ENCODE measurements at places on chromosomes 11 and 22. TPM values are rescaled to one million over a fixed set of nuclear protein-coding genes. Genes with fewer than 3 reads are reported as not detected.

The HPX gene
- total RNA-seq, result 15.5 TPM

The UPK3A gene
- not detected for total RNA-seq

The TEX12 gene
- total RNA-seq, result 1.2 TPM

The CBL gene
- total RNA-seq, result 17.2 TPM

The MICALL1 gene
- total RNA-seq, result 129 TPM

The PRR14L gene
- total RNA-seq, result 33.6 TPM

The GGTLC2 gene
- not detected for total RNA-seq

The SEPTIN3 gene
- total RNA-seq, result 2.2 TPM

The CRYBB3 gene
- total RNA-seq, result not detected

The COA4 gene
- 49.4 TPM for total RNA-seq

The MRTFA gene
- total RNA-seq, result 81.6 TPM

The PIM3 gene
- 202 TPM for total RNA-seq

The PPFIBP2 gene
- 139 TPM for total RNA-seq

DNA sequence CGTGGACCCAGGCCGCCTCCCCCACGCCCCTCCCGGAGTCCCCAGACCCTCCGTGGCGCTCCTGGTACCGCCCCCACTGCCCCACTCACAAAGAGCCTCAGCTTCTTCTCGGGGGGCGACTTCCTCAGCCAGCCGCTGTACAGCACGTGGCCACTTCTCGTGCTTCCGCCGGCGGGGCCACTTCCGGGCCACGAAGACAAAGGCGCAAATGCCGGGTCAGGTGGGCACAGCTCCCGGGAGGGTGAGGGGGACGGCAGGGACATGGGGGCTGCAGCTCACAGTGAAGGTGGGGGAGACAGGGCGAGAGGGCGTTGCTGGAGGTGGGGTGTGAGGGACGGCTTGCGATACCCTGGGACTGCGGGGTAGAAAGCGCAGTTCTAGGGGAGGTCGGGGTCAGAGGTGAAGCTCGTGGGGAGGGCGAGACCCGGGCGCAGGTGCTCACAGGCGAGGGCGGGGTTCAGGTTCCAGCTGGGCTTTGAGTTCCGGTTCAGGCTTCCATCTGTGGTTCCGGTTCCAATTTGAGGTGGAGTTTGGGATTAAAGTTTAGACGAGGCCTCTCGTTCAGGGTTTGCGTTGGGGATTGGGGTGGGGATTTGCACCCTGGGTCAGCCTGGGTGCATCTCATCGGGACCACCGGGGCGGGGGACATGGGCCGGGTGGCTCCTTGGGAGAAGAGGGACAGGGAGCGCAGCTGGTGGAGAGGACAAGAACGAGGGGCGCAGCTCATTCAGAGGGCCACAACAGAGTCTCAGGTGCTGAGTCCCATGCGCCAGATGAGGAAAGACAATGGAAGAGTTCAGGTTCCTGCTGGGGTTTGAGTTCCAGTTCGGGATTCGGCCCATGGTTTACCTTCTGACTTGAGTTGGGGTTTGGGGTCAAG is at the start of gene GAB4:
Gene GAB4, minus strand, starts transcription at position 371 of the 880 bp plus-strand sequence. Its CDS starts 108 bp downstream, at position 263.
- DNase-seq, result no peak

DNA sequence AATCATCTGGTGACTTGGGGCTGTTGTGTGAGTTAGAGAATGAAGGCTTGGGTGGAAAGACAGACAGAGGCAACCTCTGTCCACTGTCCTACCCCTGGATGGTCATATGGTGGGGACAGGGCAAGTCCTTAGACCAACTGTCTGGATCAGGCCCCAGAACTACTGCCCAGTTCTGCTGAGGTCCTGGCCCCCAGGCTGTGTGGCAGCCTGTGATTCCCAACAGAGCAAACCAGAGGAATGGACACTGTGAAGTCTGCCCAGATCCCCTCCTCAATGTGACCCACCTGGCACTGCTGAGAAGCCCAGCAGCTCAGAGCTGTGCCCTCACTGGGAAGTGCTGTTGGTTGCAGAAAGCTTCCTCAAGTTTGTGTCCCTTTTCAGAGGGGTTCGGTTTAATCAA is 69.0 kb downstream of the GGTLC2 start:
- DNase-seq, result no peak

GRCh38 chr22:41273128-41273527 is 12.9 kb downstream of the RANGAP1 start:
- DNase-seq, result no peak

DNA sequence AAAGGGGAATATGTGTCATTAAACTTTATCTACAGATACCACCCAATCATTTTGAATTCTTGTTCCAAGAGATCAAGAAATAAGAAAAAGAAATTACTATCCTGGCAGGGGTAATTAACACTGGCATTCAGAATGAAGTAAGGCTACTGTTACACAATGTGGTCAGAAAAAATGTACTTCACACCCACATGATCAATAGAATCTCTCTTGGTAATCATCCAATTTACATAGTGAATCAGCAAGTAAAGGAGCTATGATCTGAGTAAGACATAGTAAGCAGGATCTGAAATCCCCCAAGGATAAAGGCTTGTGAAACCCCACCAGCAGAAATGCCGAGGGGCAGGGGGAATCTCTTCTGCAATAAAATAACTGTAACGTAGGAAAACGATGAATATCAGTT is 466.5 kb downstream of the FAM181B start:
- no peak for DNase-seq

DNA sequence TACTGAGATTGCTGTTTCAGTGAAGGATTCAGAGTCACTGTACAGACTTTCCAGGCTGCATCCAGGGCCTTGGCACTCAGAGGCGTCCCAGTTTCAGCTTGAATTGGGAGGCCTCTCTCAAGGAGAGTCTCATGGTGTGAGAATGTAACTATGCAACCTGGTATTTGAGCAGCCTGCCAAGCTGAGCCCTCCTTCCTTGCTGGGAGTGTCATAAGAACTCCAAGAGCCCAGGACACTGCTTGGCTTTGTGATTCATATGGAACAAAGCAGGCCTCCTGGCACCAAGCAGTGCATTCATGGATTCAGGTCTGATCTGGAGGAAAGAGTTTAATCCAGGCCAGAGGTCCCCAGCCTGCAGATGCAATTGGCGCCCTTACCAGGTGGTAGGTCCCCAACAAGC is 171.7 kb downstream of the DBX1 start:
- DNase-seq, result no peak

- DNase-seq, result no peak
These were observed 731 bp downstream of the NTM start for GRCh38 chr11:131370901-131371790.

DNA sequence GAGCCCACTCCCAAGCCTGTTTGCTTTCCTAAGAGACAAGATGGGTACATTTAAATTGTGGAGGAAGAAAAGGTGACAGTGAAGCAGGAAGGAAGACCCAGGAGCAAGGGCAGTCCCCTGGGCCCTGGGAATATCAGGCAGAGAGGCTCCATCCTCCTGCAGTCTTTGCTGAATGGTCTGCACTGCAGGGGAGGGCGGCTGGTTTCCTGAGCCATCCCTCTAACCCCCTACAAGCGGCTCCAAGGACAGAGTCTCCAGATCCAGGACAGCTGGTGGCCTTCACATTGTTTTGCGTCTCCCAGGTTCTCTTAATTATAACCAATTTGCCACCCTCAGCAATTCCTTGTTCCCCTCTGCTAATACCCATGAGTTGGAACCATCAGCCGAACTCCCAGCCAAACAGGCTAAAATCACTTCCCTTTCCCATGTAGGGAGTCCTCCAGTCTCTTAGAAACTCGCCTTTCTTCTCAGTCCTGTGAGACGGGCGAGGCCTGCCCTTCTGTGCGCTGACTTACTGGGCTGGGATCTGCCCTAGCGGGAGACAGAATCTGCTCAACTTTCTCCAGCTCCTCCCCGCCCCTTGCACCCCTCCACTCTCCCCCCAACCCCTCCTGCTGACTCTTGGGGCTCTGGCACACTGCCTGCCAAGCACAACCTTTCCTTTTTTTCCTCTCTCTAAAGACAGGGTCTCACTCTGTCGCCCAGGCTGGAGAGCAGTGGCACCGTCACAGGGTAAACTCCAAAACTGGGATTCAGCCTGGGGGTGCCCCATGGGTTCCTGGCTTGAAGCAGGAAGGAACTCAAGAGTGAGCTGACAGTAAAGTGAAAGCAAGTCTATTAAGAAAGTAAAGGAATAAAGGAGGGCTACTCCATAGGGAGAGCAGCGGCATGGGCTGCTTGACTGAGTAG is 53.4 kb upstream of the EMID1 start:
- peak; percentile 79 for DNase-seq

- DNase-seq, result peak; percentile 68
These were observed 70.2 kb upstream of the EED start for GRCh38 chr11:86174101-86175046.

DNA sequence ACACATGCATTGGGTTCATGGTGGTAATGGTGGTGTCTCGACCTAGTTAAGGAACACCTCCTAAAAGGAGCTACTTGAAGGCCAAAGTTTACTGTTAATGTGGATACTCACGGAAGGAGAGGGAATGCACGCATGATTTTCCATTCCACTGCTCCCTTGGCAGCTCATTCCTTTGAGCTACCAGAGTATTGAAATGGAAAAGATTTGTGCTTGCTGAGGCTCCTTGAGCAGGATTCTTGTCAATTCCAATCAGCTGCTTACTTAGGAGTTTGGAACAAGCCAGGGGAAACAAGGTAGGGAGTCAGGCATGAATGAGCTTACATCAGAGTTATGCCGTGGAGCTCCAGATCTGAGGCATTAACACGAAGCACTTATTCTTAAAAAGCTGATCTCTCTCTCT is 108.8 kb downstream of the GRIA4 start:
- DNase-seq, result no peak

- DNase-seq, result no peak
These were observed 94.3 kb downstream of the ZNF280B start for GRCh38 chr22:22414266-22414665.

- DNase-seq, result no peak
These were observed at the start of gene BID for GRCh38 chr22:17774206-17774925. TSS of gene BID (minus strand) at chr22:17774469. CDS start at chr22:17750116, 24,353 bp downstream.

DNA sequence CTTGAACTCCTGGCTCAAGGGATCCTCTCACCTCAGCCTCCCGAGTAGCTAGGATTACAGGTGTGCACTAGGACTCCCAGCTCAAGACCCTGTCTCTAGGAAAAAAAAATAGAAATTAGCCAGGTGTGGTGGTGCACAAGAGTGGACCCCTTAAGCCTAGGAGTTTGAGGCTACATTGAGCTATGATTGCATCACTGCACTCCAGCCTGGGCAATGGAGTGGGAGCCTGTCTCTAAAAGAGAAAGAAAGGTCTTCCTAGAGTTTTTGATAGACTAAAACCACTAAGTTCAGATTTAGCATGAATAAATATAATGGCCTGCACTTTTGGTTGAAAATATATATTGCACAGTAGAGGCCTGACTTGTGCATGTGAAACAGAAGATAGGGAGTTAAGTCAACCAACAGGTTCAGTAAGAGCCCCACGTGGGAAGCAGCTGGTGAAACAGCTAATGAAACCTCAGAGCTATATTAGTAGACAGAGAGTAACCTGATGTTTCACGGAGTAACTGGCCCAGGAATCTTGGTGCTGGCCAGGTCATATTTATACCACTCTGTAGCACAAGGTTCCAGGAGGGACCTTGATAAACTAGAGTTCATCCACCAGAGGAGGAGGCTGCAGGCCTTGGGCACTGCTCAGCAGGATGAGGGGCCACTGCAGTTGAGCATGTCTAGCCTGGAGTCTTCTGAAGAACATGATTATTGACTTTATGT is 4.6 kb upstream of the MICAL3 start:
- DNase-seq, result peak; percentile 28

- DNase-seq, result no peak
These were observed 15.8 kb downstream of the UPB1 start for GRCh38 chr22:24510637-24511625.

GRCh38 chr22:20439928-20440575 is 2.4 kb upstream of the SCARF2 start:
- DNase-seq, result peak; percentile 60

DNA sequence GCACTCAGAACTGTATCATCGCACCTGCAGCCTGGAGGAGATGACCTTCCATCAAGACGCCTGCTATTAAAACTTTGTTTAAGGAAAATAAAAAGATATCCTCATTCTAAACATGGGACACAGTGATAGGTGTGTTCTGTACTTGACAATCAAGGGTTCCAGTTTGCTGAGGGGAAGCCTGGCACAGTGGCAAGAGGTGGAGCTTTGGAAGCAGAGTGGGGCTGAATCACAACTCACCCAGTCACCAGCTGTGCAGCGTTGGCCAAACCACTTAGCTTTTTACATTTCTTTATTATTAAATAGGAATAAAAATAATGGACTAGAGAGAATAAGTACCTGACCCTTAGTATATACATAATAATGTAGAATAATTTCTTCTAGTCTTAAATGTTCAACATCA is 220.7 kb downstream of the TENM4 start:
- no peak for DNase-seq

DNA sequence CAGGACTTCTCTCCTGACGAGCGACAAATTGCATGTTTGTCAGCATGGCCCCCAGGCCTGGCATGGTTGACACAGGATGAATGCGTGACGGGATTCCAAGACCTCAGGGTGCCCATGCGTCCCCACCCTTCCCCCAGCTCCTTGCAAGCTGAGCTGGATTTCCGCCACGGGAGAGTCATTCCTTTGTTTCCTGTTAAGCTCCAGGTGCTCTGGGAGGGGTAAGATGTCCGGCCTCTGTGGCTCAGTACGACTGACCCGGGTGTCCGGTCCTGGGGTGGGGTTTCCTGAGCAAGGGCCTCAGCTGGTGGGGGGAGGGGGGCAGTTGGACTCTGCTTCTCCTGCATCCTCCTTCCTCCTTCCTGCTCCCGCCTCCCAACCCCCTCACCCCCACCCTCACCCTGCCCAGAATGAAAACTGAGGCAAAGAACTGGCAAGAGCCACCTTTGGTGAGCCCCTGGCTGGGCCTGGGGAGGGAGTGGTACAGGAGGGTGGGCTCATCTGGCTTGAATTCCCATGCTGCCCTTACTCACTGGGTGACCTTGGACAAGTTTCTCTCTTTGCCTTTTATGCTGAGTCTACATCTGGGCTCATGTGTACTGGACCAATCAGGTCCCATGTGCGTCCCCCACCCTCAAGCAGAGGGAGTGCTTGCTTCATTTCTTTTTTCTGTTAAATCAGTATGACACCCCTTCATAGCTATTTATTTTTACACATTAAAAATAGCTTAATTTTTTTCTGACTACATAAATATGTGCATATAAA is 2.5 kb downstream of the CDC42EP2 start:
- DNase-seq, result peak; percentile 89

DNA sequence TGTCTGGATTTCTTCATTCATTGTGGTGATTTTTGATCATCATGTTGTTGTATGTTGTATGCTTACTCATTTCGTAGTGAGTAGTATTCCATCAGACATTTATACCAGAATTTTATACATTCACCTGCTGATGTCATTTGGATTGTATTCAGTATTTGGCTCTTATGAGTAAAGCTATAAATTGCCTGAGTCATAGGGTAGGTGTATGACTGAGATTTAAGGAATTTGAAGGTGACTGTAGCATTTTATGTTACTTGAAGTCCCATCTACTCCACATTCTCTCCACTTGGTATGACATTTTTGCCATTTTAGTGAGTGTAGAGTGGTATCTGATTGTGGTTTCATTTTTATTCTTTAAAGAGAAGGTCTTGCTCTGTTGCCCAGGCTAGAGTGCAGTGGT is 548.2 kb downstream of the TBC1D22A start:
- DNase-seq, result no peak

- DNase-seq, result no peak
These were observed 55.1 kb downstream of the KIAA1671 start for GRCh38 chr22:25007444-25008106.

GRCh38 chr11:2911785-2912391 is 17.3 kb downstream of the PHLDA2 start:
- no peak for DNase-seq
